Activated T-helper 1 cell treated with anti-CD3 and anti-CD28 coated beads, Interleukin-2, amount 50 U/mL, for 16 hours (primary cell): ENCODE measurements at places on chromosomes 6 and 20.

GRCh38 chr6:87384038-87384437 is 23.7 kb upstream of the CFAP206 start:
- no peak for DNase-seq

DNA sequence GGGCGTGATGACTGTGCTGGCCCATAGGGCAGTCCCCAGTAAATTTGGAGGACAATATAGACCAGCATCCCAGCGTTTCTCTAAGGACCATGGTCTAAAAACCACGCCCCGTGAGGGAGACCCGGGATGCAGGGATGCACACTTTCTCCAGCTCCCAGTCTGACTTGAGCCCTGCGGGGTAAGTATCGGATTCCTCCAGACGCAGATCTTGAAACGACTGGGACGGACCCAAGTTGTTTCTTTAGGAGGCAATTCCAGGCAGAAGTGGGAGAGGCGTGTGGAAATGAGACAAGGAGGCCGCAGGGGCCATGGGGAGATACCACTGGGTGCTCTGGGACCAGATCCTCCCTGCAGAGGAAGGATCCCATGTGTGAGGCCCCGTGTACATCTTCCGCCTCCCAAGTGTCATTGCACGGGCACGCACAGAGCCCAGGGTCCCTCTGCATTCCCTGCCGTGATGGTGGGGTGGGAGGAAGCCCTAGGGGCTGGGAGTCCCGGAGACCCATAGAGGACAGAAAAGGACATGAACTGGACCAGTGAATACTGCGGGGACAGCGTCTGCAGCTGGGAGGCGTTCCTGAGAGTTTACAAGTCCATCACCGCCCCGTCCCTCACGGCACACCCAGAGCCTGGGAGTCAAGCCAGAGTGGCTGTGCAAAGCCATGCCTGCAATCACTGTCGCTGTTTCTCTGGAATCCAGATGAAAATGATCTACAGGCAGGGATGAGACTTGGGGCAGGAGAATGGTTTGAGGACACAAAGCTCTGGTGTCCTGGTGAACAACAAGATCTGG is 522.9 kb downstream of the CDH26 start:
- DNase-seq = no peak

GRCh38 chr20:12677925-12678324 is 330.8 kb upstream of the SPTLC3 start:
- DNase-seq = no peak

GRCh38 chr6:7758456-7758855 is 32.6 kb downstream of the BMP6 start:
- no peak for DNase-seq

DNA sequence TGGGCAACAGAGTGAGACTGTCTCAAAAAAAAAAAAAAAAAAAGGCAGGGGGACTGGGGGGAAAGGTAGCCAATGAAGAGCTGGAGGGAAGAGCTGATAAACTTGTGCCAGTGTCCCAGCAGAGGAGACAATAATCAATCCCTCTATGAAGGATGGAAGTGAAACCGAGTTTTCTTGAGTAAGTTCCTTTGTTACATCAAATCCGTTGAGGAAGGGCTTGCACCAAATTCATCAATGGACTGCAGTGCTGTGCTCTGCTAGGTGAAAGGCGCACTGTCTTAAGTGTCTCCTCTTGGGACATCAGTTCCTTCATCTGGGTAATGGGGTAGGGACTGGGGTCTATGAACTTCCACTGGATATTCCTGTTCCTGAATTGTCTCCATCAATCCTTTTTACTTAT is 3.0 kb upstream of the CRIP3 start:
- no peak for DNase-seq

DNA sequence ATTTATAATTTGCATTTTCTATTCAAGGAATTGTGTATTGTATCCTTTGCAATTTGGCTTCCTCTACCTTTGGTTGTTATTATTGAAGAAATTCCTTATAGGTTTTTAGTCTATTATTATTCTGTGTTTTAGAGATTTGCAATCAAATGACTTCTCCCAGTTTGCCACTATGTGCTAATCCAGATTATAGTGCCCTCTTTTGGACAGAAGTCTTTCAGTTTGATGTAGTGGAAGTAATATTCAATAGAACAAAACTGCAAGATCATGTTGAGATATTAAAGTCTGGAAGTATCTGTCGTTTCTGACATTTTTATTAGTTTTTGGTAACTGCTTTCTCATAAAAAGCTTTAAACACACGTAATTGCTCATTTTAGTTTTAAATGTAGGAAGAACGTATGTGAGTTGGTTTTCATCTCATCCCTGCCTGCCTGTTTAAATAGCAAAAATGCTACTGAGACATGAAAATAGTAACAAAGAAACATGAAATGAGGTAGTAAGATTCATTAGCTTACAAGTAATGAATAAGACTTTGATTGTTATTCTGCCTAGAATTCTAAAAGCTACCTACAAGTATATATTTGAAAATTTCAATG is 72.8 kb downstream of the RTN4IP1 start:
- DNase-seq = no peak

GRCh38 chr6:87494761-87495422 is 22.1 kb downstream of the SLC35A1 start:
- DNase-seq = no peak

GRCh38 chr6:24441599-24441904 is 38.8 kb downstream of the MRS2 start:
- no peak for DNase-seq

- DNase-seq = no peak
Observed at GRCh38 chr20:8406391-8406790, 274.3 kb downstream of the PLCB1 start.

DNA sequence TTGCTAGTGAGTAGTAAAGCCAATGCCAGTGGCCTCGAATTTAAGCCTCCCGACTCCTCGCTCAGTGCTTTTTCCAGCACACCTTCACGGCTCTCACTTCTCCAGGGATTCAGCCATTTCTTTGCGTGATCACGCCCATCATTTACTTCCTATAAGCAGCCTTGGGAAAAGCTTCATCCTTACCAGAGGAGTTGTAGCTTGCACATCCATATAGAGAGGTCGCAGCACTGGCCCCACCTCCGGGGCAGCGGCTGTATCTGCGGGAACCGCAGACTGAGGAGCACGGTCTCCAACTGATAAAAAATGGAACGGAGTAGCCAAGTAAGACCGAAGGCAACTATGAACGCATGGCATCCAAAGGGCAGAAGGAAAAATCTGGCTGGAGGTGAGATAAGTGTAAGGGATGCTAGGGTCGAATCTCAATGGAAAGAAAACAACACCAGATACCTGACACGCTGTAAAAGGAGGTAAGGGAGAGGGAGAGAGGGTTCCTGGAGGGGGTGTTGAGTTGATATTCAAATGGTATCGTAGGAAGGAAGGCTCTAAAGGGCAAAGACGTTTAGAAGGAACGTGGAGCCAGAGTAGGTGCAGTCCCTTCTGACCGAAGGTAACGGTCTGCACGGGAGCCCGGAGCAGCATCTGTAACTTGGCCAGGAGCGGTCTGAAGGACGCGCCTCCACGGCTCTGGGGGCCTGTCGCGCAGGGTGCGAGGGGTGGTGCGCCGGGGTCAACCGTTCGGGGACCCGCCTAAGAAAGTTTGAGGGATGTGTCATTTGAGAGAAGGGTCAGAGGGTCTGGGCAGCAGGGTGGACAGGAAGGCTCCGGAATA is 640 bp downstream of the NFS1 start:
- DNase-seq = no peak

DNA sequence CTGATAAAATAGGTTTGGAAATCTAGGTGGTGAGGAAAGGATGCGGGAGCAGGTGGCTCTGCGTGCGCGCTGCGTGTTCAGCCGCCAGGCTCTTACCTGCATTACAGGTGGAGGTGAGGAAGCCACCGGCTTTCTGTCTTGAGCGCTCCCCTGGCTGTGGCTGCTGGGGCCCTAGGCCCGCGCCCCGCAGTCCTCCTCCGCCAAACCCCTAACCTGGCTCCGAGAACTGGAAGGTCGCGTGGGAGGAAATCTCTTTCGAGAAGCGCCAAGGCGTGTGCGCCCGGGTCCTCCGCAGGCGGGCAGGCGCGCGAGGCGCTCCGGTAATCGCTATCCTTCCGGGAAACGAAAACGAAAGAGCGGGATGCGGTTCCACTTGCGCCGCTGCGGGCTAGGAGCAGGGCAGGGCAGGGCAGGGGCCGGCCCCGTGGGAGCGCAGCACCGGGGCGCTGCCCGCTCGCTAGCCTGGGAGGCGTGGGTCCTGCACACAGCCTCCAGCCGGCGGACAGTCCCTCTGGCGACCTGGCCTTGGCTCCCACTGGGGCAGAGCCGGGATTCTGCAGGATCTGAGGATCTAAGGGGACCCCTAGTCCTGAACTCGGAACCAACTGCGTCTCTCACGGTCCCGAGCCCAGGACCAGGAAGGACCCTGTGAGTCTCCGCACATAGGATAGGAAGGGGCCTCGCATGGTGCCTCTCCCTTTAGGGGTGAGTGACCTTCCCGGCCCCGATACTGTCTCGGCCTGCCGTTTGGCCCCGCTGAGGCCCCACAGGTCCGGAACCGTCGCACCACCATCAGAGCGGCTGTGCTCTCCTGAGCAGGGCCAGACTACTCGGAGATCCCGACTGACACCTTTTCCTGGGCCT is at the start of gene ETV7:
ETV7 (minus strand) TSS at position 230 of the 864 bp plus-strand sequence; CDS start at position 102, 128 bp downstream.
- no peak for DNase-seq

DNA sequence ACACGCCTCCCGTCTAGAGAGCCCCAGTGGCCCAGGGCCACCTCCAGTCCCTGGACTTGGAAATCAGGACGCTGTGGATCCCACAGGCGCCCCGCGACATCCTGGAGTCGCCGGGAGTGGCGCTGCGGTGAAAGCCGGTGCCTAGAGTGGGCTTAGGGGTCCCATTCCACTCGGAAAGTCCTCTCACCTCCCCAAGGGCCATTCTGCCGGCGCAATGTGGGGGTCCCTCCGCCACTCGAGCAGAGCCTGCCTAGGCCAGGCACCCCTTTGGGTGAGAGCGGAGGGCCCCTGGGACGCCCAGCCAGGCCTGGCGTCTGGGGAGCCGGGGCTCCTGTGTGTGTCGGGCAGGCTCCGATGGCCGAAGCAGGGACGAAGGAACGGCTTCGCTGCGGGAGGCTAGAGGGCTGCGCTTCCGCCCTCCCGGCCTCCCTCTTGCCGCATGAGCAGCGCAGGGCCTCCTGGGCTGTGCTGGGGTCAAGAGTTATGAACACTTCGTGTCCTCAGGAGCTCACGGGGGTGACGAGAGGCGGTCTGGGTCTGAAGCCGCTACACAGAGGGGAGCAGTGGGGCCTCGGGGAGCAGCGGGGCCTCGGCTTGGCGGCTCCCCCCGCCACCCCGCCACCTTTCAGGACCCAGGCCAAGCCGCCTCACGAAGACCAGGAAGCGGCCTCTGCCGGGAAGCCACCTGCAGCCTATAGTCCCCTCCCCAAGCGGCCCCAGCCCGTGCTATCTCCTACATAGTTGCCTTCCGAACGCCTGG is 13.6 kb downstream of the POU3F2 start:
- DNase-seq = no peak
